ENCODE measurements at places on chromosomes 3 and 15. TPM values are rescaled to one million over a fixed set of nuclear protein-coding genes. Genes with fewer than 3 reads are reported as not detected.

The LRRC34 gene
- 10.5 TPM for total RNA-seq

The ANKRD34C gene
- not detected for total RNA-seq

The CPA3 gene
- not detected for total RNA-seq

The SST gene
- not detected for total RNA-seq

The SMCO1 gene
- not detected for total RNA-seq

The CTXN2 gene
- total RNA-seq: not detected

The C2CD4B gene
- 3.4 TPM for total RNA-seq

The PLAAT1 gene
- not detected for total RNA-seq

The RAB43 gene
- 29.6 TPM for total RNA-seq

The TRNT1 gene
- 10.5 TPM for total RNA-seq

The RASGRF1 gene
- total RNA-seq: not detected

The CFAP100 gene
- not detected for total RNA-seq

The UROC1 gene
- not detected for total RNA-seq

The IL17RE gene
- 0.54 TPM for total RNA-seq

The MASP1 gene
- total RNA-seq: 9.1 TPM

The GHRL gene
- total RNA-seq: not detected

The HYKK gene
- 1.8 TPM for total RNA-seq

The TERC gene
- 340 TPM for total RNA-seq

The XCR1 gene
- total RNA-seq: not detected

The NRG4 gene
- not detected for total RNA-seq

The NR1I2 gene
- total RNA-seq: not detected

The TMEM62 gene
- 7.5 TPM for total RNA-seq

The IGF2BP2 gene
- 42.4 TPM for total RNA-seq

The ASB7 gene
- total RNA-seq: 6.1 TPM

The CYP8B1 gene
- total RNA-seq: not detected

The CPLX3 gene
- total RNA-seq: not detected

The MGLL gene
- total RNA-seq: 27.4 TPM

The ITGA11 gene
- total RNA-seq: 30.9 TPM

The TRH gene
- not detected for total RNA-seq

The THRB gene
- total RNA-seq: 1.6 TPM

The C2CD4A gene
- 7.9 TPM for total RNA-seq

The SLC7A14 gene
- total RNA-seq: 2.0 TPM

The GOLGA6L7 gene
- total RNA-seq: not detected

The HCN4 gene
- not detected for total RNA-seq

The ATP2C1 gene
- total RNA-seq: 93.8 TPM

The LMAN1L gene
- total RNA-seq: not detected

The ACSBG1 gene
- not detected for total RNA-seq

The CHDH gene
- under 0.01 TPM for total RNA-seq

The CMTM7 gene
- 24.6 TPM for total RNA-seq

The BCL2A1 gene
- not detected for total RNA-seq

The TTC23 gene
- 8.9 TPM for total RNA-seq

The SERINC4 gene
- total RNA-seq: not detected

The WDR93 gene
- total RNA-seq: not detected

The SHF gene
- 1.6 TPM for total RNA-seq

The GP9 gene
- total RNA-seq: not detected

The SNX33 gene
- total RNA-seq: 36.1 TPM

The BOC gene
- total RNA-seq: 10.4 TPM

The CD200 gene
- total RNA-seq: 42.0 TPM

The FOXL2NB gene
- total RNA-seq: not detected

The LSAMP gene
- total RNA-seq: 0.16 TPM

The CMTM8 gene
- 1.8 TPM for total RNA-seq

The CPNE9 gene
- total RNA-seq: not detected

The BSN gene
- 0.36 TPM for total RNA-seq

The IL17RC gene
- total RNA-seq: 50.9 TPM
